ENCODE measurements at places on chromosomes 7 and 10. TPM values are rescaled to one million over a fixed set of nuclear protein-coding genes. Genes with fewer than 3 reads are reported as not detected.
A peak's percentile ranks its signal among the peaks of the same experiment; 100 is the strongest.

Gene DLX6
- not detected for total RNA-seq

GRCh38 chr7:42103020-42103419 lies 134.0 kb downstream of the GLI3 start:
- DNase-seq: peak; percentile 75

Gene TMEM229A
- not detected for total RNA-seq

Gene ACSL5
- total RNA-seq: 0.88 TPM

GRCh38 chr7:47327346-47327697 lies 254.6 kb downstream of the TNS3 start:
- no peak for DNase-seq
